C1 segment of cervical spinal cord (tissue), 14 donors: ENCODE measurements at places on chromosomes 4 and X.

DNA sequence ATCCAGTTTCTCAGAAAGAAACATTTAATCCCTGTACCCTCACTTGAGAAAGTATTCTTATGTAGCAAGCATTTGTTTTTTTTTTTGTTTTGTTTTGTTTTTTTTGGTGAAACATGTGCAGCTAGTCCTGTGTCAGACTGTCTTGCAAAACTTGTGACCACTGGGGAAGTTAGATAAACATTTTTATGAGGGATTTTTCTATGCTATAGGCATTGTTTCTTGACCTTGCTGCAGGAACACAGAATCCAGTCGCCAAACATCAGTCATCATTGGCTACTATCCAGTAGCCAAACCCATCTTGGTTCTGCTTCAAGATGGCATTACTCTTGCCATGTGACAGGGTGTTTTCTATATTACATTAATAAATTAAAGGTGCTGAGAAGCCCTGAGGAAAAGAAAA lies 7.7 kb upstream of the MAPK10 start:
- DNase-seq = no peak

DNA sequence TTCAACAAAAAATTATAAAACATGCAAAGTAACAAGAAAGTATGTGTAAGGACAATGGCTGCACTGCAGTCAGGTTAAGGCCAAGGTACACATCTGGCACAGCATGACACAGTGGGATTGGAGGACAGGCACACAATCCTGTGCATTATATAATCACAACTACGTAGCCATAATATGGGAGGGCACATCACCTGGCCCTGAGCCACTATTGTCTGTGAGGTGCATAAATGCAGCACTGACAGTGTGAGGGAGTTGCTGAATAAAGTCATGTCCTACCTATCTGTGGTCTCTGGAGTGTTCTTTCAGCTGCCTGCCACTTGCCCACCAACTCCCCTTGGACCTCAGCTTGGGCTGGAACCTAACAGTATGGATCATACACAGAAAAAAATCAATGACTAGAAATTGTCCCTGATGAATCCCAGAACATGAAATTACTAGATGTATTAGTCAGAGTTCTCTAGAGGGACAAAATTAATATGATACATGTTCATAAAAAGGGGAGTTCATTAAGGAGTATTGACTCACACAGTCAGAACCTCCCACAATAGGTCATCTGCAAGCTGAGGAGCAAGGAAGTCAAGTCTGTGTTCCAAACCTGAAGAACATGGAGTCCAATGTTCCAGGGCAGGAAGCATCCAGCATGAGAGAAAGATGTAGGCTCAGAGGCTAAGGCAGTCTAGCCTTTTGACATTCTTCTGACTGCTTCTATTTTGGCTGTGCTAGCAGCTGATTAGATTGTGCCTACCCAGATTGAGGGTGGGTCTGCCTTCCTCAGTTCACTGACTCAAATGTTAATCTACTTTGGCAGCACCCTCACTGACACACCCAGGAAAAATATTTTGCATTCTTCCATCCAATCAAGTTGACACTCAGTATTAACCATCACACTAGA lies 46.4 kb upstream of the KCTD8 start:
- DNase-seq = no peak

DNA sequence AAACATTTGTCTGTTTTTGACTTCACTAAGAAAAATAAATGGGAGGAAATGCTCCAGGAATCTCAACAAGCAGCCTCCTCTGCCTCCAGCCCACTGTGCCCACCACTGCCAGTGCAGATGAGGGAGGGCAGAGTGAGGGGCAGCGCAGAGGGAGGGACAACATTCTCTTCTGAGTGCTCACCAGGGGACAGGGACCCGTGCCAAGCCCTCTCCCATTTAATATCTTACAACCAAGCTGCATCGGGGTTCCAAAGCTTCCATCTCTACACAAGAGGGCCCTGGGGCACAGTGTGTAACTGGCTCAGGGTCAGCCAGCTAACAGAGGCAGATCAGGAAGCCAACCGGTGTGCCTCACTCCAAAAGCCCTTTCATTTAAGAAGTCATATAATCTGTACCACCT lies 120.4 kb downstream of the NSUN7 start:
- DNase-seq = no peak

DNA sequence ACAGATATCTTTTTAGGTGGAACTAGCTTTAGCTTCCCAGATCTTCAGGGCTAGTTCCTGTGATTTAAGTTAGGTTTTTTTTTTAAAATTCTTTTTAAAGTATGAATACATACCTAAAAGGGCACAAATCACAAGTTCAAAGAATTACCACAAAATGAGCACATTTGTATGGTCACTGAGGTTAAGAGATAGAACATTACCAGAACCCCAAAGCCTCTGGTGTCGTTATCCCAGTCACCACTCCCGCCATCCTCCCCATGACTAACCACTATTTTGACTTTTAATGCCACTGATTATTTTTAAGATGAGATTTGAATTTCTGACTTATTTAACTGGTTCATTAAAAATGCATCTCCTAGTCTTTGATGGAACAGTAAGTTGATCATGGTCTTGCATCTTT lies 5.4 kb downstream of the PGK1 start:
- DNase-seq = no peak

DNA sequence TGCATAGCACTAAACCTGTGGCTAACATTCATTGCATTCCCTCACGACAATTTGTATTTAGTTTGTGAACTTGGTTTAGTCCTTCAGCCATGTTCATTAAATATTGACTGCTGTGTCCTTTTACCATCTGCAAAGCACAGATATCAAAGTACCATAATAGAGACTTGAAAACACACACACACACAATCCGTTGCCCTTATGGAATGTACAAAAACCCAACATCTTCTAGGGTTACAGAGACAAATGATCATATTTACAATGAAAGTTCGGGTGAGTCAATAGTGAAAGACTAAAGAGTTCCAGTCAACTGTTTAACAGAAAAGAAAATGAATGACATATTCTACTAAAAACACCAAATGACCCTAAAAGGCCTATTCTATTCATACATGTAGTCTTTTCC lies 50.8 kb upstream of the TXK start:
- no peak for DNase-seq

DNA sequence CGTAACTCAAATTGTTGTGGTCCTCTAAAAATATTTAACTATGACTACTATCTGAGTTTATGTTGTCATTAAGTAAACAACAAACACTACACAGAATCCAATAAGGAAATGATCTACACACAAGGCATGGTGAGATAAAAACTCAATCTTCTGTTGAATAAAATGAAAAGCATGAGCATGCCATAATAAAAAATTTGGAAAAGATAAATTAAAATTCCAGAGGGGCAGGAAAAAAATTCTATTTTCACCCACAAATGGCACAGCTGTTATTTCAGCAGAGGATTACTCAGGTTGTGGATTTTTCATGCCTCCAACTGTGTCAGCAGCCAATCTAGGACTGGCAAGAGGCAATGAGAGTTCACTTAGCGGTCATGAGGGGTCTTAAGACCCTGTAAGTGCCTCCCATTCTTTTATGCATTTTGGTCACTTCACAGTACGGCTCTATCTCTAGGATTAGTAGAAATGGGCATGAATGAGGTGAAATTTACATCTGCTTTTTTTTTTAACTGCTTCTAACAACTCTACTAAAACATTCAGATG lies 639.8 kb upstream of the DIPK2B start:
- DNase-seq = no peak

GRCh38 chr4:79848329-79848728 lies 224.7 kb downstream of the ANTXR2 start:
- DNase-seq = no peak

DNA sequence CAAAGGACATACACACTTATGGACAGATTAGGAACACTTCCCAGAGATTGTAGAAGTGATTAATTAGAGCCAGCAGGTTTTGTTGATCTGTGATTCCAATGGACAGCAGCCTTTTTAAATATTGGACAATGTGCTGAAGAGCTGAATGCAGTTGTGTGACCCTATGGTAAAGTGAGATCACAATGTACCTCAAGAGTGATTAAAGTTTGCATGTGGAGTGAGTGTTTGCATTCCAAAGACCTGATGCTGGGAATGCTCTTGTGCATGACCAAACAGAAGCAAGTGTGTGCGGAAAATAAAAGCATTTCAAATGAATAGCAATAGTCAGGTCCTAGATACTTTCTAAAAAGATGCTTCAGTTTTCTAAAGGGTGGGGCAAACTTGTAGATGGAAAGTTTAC lies 154.1 kb downstream of the BANK1 start:
- no peak for DNase-seq

DNA sequence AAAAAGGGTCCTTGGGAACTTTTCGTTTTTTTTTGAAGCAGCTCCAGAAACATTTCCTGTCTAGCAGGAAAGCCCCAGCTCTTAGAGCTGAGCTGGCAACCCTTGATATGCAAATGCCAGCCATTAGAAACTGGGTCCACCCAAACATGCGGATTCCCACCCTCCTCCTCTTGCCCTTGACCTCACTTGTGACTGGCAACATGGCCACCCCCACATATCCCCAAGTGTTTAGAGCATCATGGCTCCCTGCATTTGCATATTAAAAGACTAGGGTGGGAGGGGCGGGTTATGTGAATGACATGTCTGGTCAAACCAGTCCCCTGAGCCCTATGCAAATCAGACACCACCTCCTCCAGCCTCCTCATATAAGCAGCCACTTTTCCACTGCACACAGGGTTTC lies 671.1 kb downstream of the FAT4 start:
- DNase-seq = no peak

DNA sequence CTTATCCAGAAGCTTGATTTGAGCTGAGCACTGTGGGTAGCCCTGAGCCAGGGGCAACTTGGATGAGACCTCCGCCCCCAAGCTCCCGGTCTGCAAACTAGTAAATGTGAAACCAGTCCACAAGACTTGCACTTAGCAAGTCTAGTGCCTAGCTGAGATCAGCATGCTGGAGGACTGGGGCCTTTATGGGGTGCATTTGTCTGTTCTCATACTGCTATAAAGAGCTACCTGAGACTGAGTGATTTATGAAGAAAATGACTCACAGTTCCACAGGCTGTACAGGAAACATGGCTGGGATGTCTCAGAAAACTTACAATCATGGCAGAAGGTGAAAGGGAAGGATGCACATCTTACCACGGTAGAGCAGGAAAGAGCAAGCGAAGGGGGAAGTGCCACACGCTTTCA lies 42.1 kb upstream of the HOPX start:
- DNase-seq = no peak

DNA sequence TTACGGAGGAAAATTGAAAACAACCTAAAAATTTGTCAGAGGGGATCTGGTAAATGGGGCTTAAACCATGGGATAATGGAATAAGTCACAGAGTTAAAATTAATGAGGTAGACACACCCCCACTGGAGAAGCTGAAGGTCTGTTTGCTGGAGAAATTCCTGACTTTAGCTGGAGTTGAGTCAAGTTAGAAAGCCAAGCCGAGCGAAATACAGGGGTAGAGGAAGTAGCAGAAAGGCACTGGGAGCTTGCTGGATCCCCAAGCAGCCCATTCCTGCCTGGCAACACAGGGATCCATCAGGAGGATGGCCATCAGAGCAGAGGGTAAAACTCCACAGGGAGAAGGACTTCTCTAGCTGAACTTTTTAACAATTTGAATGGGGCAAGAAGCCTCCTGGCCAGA lies 163.8 kb downstream of the ATRX start:
- DNase-seq = no peak

- no peak for DNase-seq
Observed at GRCh38 chr4:140037353-140038030, 116.5 kb downstream of the MAML3 start.

DNA sequence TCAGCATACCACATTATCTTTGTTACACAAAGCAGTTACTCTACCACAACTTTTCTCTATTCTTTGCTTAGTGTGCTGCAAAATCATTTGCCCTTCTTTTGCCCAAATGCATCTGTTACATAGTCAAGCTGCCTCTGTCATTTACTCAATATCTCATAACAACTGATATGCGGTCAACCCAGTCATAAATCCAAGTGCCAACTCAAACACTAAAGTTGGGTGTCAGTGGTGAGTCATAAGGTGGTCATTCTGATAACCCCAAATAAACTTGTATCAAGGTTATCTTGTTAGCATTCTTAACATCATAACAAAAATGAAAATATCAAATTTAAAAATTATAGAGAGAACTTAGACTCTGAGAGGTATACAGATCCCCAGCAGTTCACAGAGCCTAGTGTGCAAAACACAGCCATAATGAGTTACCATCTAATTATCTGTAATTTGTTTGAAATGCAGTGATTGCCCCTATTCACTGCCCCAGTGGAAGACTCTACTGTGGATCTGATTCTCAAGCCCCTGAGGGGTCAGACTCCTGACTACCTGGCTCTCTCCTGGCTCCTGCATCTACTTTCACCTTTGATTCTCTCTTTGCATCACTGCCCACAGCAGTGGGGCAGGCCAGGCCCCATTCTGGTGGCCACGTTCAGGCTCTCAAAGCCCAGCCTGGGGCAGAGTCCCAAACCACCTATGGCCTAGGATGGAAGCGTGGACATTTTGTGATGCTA lies 29.2 kb downstream of the TBC1D9 start:
- DNase-seq = no peak

DNA sequence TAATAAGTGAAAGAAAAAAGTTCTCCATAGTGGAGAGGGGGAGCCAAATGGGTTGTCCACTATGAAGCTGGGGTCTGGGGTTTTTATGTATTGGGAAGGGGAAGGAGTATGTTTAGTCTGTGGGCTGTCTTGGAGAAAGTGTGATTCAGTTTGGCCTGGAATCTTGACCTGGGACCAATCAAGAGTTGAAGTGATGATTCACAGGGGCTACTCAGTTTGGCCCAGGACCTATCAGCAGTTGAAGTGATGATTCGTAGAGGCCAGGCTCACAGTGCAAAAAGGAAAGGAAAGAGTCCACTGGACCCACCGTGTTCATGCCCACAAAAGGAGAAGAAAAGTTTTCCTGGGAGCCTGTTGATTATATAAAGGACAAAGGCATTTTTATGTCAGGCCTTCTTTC lies 47.3 kb upstream of the RAB9B start:
- no peak for DNase-seq

DNA sequence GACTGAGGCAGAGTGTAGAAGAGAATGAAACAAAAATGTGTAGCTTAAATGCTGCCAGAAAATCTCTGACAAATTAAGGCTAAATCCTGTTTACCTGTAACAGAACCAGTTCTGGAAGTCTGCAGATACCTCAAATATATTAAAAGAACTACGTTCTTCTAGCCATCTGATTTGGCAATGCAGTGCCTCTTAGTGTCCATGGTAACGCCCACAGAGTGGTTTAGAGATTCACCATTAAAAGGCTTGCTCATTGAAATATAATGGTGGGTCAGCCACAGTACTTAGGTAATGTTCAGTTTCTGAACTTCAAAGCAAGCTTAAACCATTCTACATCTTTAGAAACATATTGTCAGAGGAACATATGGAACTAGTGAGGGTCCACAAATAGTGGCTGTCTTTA lies 23.2 kb upstream of the LUZP4 start:
- no peak for DNase-seq

- no peak for DNase-seq
Observed at GRCh38 chr4:1179089-1179441, 6.7 kb upstream of the SPON2 start.

GRCh38 chr4:116953947-116954346 lies 131.4 kb downstream of the TRAM1L1 start:
- no peak for DNase-seq

DNA sequence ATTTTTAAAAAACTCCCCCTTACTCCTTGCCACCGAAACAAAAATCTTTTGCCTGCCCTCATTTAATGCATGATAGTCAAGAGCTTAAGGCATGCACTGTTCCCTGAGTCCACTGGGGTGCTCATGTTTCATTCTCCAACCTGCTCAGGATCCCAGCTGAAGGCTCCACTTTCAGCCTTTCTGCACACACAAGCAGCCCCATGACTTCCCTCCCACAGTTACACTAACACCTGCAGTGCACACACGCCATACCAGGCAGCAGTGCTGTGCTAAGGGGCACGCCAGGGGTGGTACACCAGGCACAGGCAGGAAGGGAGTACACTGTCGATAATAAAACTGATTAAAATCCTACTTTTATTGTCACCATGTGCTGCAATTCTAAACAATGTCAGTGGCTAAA lies 385.2 kb downstream of the BMPR1B start:
- no peak for DNase-seq
